ENCODE measurements at places on chromosomes 1 and 21.

DNA sequence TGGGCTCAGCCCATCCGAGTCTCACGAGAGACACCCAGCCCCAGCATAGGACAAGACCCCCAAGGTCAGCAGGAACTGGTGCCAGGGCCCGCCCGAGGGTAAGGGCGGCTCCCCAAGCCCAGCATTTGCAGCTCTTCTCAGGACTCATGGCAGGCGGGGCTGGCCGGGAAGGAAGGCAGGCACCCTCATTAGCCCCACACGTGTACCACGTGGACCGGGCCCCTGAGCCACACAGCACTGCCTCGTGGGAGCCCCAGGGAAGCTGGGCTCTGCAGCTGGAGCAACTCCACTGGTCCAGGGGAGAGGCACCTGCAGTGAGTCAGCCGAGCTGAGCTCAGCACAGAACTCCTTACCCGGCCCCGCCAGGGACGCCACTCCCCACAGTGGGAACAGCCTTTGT, 97.7 kb upstream of the IFFO2 start:
- no peaks in the 10 kb centered on the region for H3K27me3 ChIP-seq
- H3K4me3 ChIP-seq = no peak overlapping the region
- H3K36me3 ChIP-seq = no peaks in the 10 kb centered on the region
- H3K27ac ChIP-seq = no peak overlapping the region
- DNase-seq = no peak

GRCh38 chr1:47752559-47752958, 244.6 kb downstream of the TRABD2B start:
- no peak overlapping the region for H3K27ac ChIP-seq
- H3K4me1 ChIP-seq = no peaks in the 10 kb centered on the region
- no peaks in the 10 kb centered on the region for H3K27me3 ChIP-seq
- DNase-seq = peak; percentile 36
- H3K36me3 ChIP-seq = no peaks in the 10 kb centered on the region
- no peak overlapping the region for H3K4me3 ChIP-seq

- no peak overlapping the region for H3K4me3 ChIP-seq
- no peak for DNase-seq
- no peaks in the 10 kb centered on the region for H3K36me3 ChIP-seq
Measured at GRCh38 chr1:108512239-108513043, 47.5 kb upstream of the EEIG2 start.

- H3K27me3 ChIP-seq = no peaks in the 10 kb centered on the region
- no peak overlapping the region for H3K4me3 ChIP-seq
- peaks cover 94% of the 10 kb centered on the region for H3K4me1 ChIP-seq
- DNase-seq = peak; percentile 86
- no peaks in the 10 kb centered on the region for H3K36me3 ChIP-seq
- peak overlapping the region; percentile 97 for H3K27ac ChIP-seq
Measured at GRCh38 chr1:161192476-161193465, 6.1 kb downstream of the ADAMTS4 start.

DNA sequence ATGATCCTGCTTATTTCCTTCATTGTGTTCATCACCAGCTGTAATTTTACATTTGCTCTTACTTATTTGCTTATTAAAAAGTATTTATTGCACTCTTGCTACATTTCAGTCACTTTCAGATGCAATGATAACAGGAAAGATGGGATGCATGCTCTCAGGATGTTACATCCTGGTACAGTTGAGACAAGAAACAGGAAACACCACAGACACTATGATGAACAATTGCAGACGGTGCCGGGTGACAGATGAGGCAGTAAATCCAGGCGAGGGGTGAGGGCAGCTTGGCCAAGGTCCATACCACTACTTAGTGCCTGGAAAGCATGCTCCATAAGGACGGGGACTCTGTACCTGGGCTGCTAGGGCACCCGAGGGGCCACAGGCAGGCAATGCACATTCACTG, 156.6 kb upstream of the RAB4A start:
- no peak overlapping the region for H3K4me3 ChIP-seq
- no peak overlapping the region for H3K27ac ChIP-seq
- no peaks in the 10 kb centered on the region for H3K36me3 ChIP-seq
- H3K27me3 ChIP-seq = no peaks in the 10 kb centered on the region

DNA sequence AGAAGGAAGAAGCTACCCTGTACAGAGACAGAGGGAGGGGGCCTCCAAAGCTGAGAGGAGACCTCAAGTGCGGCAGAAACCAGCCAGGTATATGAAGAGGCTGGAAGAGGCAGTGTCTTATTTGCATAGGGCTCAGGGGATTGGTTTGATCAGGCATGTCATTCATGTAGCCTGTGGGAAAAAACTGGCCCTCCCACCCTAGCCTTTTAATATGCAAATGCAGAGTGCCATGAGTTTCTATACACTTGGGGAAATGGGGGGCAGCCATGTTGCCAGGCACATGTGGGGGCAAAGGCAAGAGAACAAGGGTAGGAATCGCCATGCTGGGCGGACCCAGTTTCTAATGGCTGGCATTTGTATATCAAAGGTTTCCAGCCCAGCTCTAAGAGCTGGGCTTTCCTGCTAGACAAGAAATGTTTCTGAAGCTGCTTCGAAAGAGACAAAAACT, 172.7 kb downstream of the RASAL2 start:
- no peaks in the 10 kb centered on the region for H3K27me3 ChIP-seq
- H3K36me3 ChIP-seq = no peaks in the 10 kb centered on the region
- H3K4me1 ChIP-seq = no peaks in the 10 kb centered on the region
- no peak overlapping the region for H3K4me3 ChIP-seq
- no peak for DNase-seq

- peak overlapping the region; percentile 53 for H3K4me3 ChIP-seq
- H3K27ac ChIP-seq = peak overlapping the region; percentile 77
- peaks cover 25% of the 10 kb centered on the region for H3K4me1 ChIP-seq
Measured at GRCh38 chr1:25800703-25801377, 847 bp downstream of the SELENON start.

GRCh38 chr1:218585511-218586184, 240.5 kb downstream of the TGFB2 start:
- no peaks in the 10 kb centered on the region for H3K4me1 ChIP-seq
- H3K27ac ChIP-seq = no peak overlapping the region
- no peaks in the 10 kb centered on the region for H3K36me3 ChIP-seq
- H3K4me3 ChIP-seq = no peak overlapping the region
- no peaks in the 10 kb centered on the region for H3K27me3 ChIP-seq
- DNase-seq = no peak

DNA sequence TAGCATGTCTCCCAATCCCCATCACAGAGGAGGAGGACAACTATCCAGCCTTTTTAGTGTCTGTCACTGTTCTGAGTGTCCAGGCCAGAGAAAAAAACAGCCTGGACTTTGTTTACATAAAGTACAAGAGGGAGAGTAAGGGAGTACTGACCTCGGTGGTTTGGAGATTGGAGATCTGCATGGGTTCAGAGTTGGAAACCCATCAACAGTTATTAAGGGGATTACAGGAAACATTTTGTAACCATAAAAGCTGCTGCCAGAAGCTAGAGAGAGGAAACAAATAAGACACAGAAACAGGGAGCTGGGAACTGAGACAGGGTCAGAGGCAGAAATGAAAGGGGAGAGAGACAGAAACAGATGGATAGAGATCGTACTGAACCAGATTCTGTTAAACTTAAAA, 131.5 kb upstream of the CTTNBP2NL start:
- H3K4me1 ChIP-seq = peaks cover 20% of the 10 kb centered on the region
- no peak overlapping the region for H3K4me3 ChIP-seq
- H3K27ac ChIP-seq = peak overlapping the region; percentile 64
- no peaks in the 10 kb centered on the region for H3K27me3 ChIP-seq
- H3K36me3 ChIP-seq = no peaks in the 10 kb centered on the region
- DNase-seq = no peak

DNA sequence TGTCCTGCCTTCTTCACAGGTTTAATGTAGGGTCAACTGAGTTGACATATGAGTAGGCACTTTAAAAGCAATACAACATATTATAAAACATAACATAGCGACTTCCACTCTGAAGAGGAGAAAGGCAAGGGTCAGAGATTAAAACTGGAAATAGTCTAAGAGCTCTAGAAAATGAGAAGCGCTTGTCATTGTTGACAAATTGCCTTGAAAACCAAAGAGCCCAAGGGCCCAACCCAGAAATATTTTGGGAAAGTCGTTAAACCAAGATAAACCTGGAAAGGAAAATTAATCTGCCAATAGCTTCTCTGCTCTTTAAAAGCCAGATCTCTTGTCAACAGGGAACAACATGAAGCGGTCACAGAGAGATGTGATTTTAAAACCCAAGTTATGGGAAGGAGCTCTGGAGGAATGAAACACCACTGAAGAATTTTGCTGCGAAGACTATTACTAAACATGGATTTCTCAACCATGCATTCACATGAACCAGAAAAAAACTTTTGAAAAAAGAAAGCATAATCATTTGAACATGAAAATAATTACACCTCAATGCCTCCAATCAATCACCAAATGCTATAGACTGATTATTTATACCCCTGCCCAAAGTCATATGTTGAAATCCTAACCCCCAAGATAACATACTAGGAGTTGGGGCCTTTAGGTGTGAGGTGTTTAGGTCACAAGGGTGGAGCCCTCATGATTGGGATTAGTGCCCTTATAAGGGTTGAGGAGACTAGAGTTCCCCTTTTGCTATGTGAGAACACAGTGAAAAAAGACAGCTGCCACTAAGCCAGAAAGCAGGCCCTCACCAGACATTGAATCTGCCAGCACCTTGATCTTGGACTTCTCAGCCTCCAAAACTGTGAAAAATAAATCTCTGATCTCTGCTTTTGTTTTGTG, 33.0 kb upstream of the MTF1 start:
- H3K27ac ChIP-seq = no peak overlapping the region
- no peaks in the 10 kb centered on the region for H3K27me3 ChIP-seq
- H3K36me3 ChIP-seq = peaks cover 49% of the 10 kb centered on the region

DNA sequence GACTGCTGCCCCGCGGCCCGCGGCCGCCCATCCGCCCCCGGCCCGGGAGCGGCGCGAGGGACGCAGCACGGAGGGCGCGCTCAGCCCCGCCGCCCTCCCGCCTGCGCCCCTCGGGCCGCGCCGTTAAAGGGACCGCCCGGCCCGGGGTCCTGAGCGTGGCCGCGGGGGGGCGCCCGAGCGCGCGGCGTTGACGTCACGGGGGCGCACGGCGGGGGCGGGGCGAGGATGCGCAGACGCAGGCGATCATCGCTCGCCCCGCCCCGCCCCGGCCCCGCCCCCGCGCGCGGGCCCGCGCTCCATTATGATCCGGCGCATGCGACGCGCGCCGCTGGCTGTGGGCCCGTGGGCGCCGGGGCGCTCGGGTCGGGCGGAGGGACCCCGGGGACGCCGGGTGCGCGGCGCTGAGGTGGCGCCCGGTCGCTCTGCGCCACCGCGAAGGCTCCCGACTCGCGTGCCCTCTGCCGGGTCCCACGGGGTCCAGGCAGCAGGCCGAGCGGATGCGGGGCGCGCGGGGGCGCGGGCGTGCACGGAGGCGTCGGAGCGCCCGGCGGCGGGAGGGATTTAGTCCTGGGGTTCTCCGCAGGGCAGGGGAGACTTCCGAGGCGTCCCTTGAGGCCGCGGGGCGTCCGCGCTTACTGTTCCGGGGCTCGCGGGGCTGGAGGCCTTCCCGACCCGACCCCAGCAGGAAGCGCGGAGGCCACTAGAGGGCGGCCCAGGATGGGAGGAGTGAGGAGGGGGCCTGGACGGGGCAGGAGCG, at the start of gene DVL1:
TSS of gene DVL1 (minus strand) at position 163 of the 757 bp plus-strand sequence. CDS start 353 bp downstream, outside the sequence.
- peaks cover 4% of the 10 kb centered on the region for H3K27me3 ChIP-seq
- peak; percentile 95 for DNase-seq
- peak within 1 kb of the TSS; percentile 67 for H3K4me3 ChIP-seq
- H3K36me3 ChIP-seq = peaks cover 18% of the 10 kb centered on the region
- peak within 1 kb of the TSS; percentile 77 for H3K27ac ChIP-seq

DNA sequence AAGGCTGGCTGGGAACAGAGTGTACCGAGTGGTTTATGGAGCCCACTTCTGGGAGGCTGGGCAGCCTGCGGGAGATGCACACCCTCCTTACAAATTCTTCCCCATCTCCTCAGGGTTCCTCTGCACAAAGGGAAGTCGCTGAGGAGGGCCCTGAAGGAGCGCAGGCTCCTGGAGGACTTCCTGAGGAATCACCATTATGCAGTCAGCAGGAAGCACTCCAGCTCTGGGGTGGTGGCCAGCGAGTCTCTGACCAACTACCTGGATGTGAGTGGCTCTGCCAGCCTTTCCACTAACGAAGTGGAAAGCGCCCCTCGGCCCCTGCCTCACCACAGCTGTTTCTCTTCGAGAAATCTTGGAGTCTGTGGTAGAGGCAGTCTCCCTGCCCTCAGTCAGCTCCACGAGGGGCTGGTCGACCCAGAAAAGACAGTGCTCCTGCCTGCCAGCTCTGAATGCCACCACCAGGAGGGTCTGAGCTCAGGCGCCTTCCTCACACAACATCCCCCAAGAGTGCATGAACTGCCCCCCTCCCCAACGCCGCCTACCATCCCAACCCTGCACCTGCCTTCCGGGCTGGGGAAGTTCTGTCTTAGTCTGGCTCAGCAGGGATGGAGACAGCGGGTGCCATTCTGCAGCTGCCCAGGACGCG, 31.8 kb downstream of the PROK1 start:
- H3K27ac ChIP-seq = no peak overlapping the region
- H3K4me1 ChIP-seq = peaks cover 18% of the 10 kb centered on the region
- H3K27me3 ChIP-seq = peaks cover 14% of the 10 kb centered on the region
- H3K4me3 ChIP-seq = no peak overlapping the region
- DNase-seq = no peak

- H3K4me1 ChIP-seq = no peaks in the 10 kb centered on the region
- no peak overlapping the region for H3K27ac ChIP-seq
- H3K27me3 ChIP-seq = no peaks in the 10 kb centered on the region
- no peak overlapping the region for H3K4me3 ChIP-seq
- no peak for DNase-seq
Measured at GRCh38 chr1:69994241-69994640, 211.1 kb downstream of the LRRC40 start.

DNA sequence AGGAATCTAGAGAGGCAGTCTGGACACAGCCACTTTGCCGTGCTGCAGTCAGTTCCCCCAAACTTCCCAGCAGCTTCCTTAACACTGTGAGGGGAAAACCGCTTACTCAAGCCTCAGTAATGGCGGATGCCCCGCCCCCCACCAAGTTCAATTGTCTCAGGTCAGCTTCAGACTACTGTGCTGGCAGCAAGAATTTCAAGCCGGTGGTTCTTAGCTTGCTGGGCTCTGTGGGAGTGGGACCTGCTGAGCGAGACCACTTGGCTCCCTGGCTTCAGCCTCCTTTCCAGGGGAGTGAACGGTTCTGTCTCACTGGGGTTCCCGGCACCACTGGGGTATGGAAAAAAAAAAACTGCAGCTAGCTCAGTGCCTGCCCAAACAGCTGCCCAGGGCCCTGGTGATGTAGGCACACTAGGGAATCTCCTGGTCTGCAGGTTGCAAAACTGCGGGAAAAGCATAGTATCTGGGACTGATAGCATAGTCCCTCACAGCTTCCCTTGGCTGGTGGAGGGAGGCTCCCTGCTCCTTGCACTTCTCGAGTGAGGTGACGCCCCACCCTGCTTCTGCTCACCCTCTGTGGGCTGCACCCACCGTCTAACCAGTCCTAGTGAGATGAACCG, 23.7 kb upstream of the HFM1 start:
- H3K4me3 ChIP-seq = no peak overlapping the region
- H3K36me3 ChIP-seq = no peaks in the 10 kb centered on the region
- H3K27me3 ChIP-seq = no peaks in the 10 kb centered on the region
- no peaks in the 10 kb centered on the region for H3K4me1 ChIP-seq
- no peak for DNase-seq
- no peak overlapping the region for H3K27ac ChIP-seq

GRCh38 chr1:62988867-62989266, 204.9 kb downstream of the ATG4C start:
- H3K27me3 ChIP-seq = no peaks in the 10 kb centered on the region
- H3K4me1 ChIP-seq = no peaks in the 10 kb centered on the region
- no peak overlapping the region for H3K27ac ChIP-seq
- no peaks in the 10 kb centered on the region for H3K36me3 ChIP-seq
- H3K4me3 ChIP-seq = no peak overlapping the region

- no peak for DNase-seq
- H3K4me1 ChIP-seq = peaks cover 18% of the 10 kb centered on the region
- no peak overlapping the region for H3K4me3 ChIP-seq
- H3K27ac ChIP-seq = no peak overlapping the region
- H3K27me3 ChIP-seq = no peaks in the 10 kb centered on the region
Measured at GRCh38 chr1:101268893-101269292, 32.1 kb downstream of the S1PR1 start.

- H3K27me3 ChIP-seq = no peaks in the 10 kb centered on the region
- H3K27ac ChIP-seq = peak overlapping the region; percentile 71
Measured at GRCh38 chr1:89286549-89287180, 14.0 kb upstream of the GBP5 start.
